ENCODE measurements at places on chromosomes 2 and 18. TPM values are rescaled to one million over a fixed set of nuclear protein-coding genes. Genes with fewer than 3 reads are reported as not detected.

Gene KLHL29
- total RNA-seq: 7.3 TPM

Gene GLI2
- total RNA-seq: 45.9 TPM

- no peaks in the 10 kb centered on the region for H3K27me3 ChIP-seq
- H3K4me1 ChIP-seq: no peaks in the 10 kb centered on the region
- DNase-seq: no peak
- H3K36me3 ChIP-seq: peaks cover 4% of the 10 kb centered on the region
- no peak overlapping the region for H3K27ac ChIP-seq
Measured at GRCh38 chr2:226638576-226638975, 161.0 kb downstream of the IRS1 start.

GRCh38 chr2:216463148-216463547, 35.5 kb upstream of the RPL37A start:
- H3K27ac ChIP-seq: no peak overlapping the region
- no peak for DNase-seq
- no peaks in the 10 kb centered on the region for H3K27me3 ChIP-seq
- 0 out of 2 replicates have a peak, but pooled peaks cover 5% of the 10 kb centered on the region for H3K36me3 ChIP-seq

DNA sequence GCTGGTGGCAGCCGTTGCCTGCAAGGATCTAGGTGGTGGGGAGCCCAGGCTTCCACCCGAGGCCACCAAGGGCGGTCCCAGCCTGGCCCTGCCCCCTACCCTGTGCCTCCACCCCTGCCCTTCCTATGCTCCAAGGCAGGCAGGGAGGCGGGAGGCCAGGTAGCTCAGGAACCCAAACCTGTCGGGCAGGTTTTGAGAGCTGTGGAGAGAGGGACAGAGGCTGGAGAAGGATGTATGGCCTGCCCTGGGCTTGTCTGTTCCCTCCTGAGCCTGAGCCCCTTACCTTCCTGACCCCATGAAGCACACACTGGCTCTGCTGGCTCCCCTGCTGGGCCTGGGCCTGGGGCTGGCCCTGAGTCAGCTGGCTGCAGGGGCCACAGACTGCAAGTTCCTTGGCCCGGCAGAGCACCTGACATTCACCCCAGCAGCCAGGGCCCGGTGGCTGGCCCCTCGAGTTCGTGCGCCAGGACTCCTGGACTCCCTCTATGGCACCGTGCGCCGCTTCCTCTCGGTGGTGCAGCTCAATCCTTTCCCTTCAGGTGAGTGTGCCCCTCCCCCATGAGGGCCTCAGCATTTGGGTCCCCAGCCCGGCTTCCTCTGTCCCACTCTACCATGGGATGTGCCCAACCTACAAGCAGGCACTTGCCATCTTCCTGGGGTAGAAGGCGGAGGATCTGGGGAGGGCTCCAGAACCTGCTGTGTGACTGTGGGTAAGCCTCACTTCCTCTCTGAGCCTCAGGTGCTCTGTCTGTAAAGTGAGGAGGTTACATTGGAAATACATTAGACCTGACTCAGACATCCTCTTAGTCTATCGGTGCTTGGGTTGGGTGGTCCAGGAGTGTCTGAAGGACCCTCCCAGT, at the start of gene PROM2:
PROM2 (plus strand) TSS at position 159 of the 860 bp plus-strand sequence; CDS start at position 296, 137 bp downstream.
- peaks cover 37% of the 10 kb centered on the region for H3K4me1 ChIP-seq
- DNase-seq: peak; percentile 76
- no peaks in the 10 kb centered on the region for H3K27me3 ChIP-seq
- no peaks in the 10 kb centered on the region for H3K36me3 ChIP-seq
- peak within 1 kb of the TSS; percentile 26 for H3K4me3 ChIP-seq

- peaks cover 73% of the 10 kb centered on the region for H3K36me3 ChIP-seq
- H3K4me3 ChIP-seq: no peak overlapping the region
- no peak for DNase-seq
- H3K4me1 ChIP-seq: no peaks in the 10 kb centered on the region
- no peak overlapping the region for H3K27ac ChIP-seq
- peaks cover 5% of the 10 kb centered on the region for H3K27me3 ChIP-seq
Measured at GRCh38 chr2:4300616-4301015, 597.2 kb downstream of the DCDC2C start.

- H3K27ac ChIP-seq: no peak overlapping the region
- H3K4me1 ChIP-seq: peaks cover 11% of the 10 kb centered on the region
- no peak overlapping the region for H3K4me3 ChIP-seq
- H3K36me3 ChIP-seq: no peaks in the 10 kb centered on the region
- no peaks in the 10 kb centered on the region for H3K27me3 ChIP-seq
Measured at GRCh38 chr2:229467783-229468182, 196.7 kb upstream of the PID1 start.

DNA sequence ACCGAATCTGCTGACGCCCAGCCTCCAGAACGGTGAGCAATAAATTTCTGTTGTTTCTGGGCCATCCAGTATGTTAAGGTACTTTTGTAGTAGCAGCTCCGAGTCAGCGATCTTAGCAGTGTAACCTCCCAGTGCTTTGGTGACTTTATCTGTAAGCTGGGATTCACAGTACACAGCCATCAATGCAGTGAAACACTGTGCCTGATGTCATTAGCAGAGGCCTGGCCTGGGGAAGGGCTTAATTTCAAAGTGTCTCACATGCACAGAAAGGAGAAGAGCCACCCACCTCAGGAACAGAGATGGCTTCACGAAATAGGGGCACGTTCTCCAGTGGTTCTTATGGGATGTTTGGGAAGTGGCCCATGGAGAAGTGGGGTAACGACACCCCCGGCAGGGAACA, 281.2 kb downstream of the PHLPP1 start:
- no peaks in the 10 kb centered on the region for H3K27me3 ChIP-seq
- H3K4me3 ChIP-seq: no peak overlapping the region
- H3K4me1 ChIP-seq: peaks cover 3% of the 10 kb centered on the region
- no peak for DNase-seq
- no peaks in the 10 kb centered on the region for H3K36me3 ChIP-seq

- H3K27me3 ChIP-seq: no peaks in the 10 kb centered on the region
- no peak for DNase-seq
- H3K36me3 ChIP-seq: no peaks in the 10 kb centered on the region
Measured at GRCh38 chr2:118403658-118404451, 315.6 kb downstream of the INSIG2 start.

- H3K27me3 ChIP-seq: no peaks in the 10 kb centered on the region
- no peak for DNase-seq
- peaks cover 52% of the 10 kb centered on the region for H3K4me1 ChIP-seq
Measured at GRCh38 chr2:96891591-96892333, 21.9 kb upstream of the SEMA4C start.

- no peak for DNase-seq
- no peaks in the 10 kb centered on the region for H3K36me3 ChIP-seq
- no peaks in the 10 kb centered on the region for H3K27me3 ChIP-seq
- H3K27ac ChIP-seq: 0 out of 2 replicates have a peak overlapping the region, but pooled peaks have one; percentile 41
Measured at GRCh38 chr2:217934321-217935131, 68.3 kb downstream of the TNS1 start.

DNA sequence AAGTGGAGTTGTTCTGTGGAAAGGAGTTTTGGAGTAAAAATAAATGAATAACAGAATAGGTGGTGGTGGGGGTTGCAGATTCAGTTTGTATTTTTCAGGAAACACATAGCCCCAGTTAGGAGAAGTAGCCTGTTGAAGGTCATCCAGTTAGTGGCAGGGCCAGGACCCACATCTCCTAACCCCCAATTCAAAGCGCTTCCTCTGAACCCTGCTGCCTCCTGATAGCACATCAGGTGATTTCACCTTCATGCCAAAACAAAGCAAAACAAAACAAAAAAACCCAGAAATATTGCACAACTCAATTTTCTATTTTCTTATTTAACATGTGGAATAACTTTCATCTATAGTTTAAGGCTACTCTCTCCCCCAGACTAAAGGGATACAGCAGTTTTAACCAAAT, 112.3 kb upstream of the UGP2 start:
- no peak for DNase-seq
- H3K27ac ChIP-seq: no peak overlapping the region
- H3K4me3 ChIP-seq: no peak overlapping the region
- H3K4me1 ChIP-seq: peaks cover 22% of the 10 kb centered on the region
- no peaks in the 10 kb centered on the region for H3K36me3 ChIP-seq
- H3K27me3 ChIP-seq: no peaks in the 10 kb centered on the region

DNA sequence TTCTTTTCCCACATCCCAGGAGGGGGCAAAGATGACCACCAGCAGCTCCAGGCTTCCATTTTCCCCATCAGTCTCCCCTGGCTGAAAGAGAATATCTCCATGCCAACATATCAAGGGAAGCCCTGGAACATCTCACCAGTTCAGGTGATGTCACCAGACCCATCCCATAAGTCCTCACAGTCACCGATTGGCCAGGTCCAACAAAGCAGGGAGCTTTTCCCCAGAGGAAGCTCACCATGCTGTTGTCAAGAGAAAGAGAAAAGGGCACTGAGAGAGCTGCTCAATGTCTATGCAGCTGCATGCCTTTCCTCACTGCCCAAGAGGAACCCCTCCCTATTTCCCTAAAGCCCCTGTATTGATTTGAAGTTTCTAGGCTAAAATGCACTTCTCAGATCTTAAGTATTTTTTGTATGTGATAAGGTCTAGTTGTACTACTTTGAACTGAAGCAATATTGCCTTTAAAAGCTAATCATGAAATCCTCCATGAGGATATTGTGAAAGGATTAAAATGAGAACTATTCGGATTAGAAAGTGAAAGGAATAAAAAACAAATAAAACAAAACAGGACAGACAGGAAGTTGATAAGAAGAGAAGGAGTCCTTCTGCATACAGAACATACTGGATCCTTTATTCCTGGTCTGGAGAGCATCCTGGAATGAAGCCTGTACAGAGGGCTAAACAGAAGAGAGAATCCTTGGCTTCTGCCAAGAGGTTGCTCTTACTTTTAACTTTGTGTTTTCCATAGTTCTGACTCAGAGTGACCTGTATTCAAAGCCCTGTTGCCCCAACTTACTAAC, 45.2 kb upstream of the CTIF start:
- H3K27ac ChIP-seq: no peak overlapping the region
- DNase-seq: no peak
- no peaks in the 10 kb centered on the region for H3K4me1 ChIP-seq
- no peak overlapping the region for H3K4me3 ChIP-seq

DNA sequence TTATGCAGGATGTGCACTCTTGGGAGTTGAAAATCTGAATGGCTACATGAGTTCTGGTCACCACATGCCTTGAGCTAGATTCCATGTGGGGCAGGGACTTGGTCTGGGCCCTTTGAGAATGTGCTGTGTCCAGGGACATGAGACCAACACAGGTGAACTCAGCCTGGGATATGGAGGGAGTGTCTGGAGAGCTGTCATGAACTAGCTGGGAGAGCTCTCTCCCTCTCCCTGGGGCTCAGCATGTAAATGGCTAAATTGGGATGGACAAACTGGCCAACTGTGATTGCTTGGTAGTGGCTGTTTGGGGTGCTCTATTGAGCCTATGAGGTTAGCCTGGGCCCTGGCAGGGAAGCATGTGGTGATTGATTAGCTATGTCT, 105.1 kb upstream of the HS6ST1 start:
- H3K36me3 ChIP-seq: peaks cover 20% of the 10 kb centered on the region
- H3K4me3 ChIP-seq: no peak overlapping the region
- no peak for DNase-seq
- peaks cover 7% of the 10 kb centered on the region for H3K27me3 ChIP-seq
- H3K4me1 ChIP-seq: peaks cover 11% of the 10 kb centered on the region

GRCh38 chr2:28600181-28600580, 104.3 kb downstream of the PLB1 start:
- DNase-seq: no peak
- no peaks in the 10 kb centered on the region for H3K36me3 ChIP-seq
- H3K4me3 ChIP-seq: no peak overlapping the region
- no peaks in the 10 kb centered on the region for H3K27me3 ChIP-seq

DNA sequence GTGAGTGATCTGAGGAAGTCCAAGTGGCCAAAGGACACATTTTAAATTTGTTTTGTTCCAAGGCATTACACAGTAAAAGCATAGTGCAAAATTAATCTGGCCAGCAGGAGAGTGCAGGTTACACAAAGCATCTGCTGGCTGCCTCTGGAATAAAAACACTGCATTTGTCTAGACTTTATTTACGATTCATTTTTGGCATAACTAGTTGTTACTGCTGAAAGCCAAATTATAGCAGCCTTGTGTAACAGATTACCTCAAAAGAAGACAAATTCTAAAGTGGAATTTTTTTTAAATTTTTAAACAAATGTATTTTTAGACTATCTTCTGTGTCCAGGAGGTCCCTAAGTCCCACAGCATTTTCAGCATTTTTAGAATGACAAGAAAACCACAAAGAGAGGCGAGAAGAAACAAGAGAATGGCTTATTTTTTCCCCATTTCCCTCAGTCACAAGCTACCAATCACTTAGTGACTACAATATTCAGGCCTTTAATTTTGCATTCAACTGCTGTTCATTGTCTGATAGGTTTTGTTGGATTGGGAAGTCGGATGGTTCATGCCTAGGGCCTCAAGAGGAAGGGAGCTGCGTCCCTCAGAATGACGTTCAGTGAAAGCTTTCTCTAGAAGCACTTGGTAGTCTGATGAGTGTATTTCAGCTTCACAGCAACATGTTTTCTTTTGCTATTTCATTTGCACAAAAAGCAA, 46.0 kb downstream of the TMEFF2 start:
- H3K4me1 ChIP-seq: no peaks in the 10 kb centered on the region
- DNase-seq: no peak
- no peak overlapping the region for H3K27ac ChIP-seq
- H3K4me3 ChIP-seq: no peak overlapping the region
